ENCODE measurements at places on chromosomes 11 and 22.

DNA sequence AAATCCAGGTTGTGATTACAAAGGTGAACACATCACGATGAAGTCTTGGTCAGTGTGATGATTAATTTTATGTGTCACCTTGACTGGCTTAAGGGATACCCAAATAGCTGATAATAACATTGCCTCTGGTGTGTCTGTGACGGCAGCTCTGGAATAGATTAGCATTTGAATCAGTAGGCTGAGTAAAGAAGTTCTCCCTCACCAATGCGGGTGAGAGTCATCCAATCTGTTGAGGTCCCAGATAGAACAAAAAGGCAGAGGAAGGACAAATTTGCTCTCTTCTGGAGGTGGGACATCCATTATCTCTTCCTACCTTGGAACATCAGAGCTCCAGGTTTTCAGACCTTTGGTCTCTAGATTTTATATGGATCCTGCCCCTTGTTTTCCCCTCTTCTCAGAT lies 856.2 kb upstream of the CCDC90B start:
- DNase-seq: no peak

DNA sequence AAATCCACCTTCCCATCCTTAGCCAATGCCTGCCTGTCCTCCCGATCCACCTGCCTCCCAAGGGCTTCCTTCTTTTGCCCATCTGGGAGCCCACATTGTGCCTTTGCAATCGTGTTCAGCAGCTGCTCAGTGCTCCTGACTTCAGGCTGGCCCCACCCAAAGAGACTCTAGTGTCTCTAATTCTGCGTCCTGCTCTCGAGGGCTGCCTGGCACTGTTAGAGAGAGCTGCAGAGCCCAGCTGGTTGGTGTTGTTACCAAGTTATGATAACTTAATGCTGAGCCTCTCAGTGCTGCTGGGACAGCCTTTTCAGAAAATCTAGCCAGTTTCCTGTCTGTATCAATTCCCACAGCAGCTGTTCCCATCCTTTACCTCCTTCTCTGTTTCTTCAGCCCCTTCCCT lies 69.1 kb downstream of the MICAL2 start:
- DNase-seq: no peak

DNA sequence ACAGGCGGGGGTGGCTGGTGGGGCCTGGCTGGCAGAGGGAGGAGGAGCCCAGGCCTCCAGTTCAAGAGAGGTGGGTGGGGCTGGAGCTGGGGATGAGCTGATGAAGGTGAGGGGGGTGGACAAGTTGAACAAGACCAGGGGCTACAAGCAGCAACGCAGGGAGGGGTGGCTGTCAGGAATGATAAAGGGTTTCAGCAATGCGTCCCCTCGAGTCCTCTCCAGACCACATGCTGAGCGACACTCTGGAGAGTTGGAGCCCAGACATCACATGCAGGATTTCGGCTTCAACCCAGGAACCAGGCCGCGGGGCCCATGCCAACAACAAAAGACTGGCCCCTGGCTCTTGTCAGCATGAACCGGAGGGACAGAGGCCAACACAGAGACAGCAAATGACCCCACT lies 480.3 kb downstream of the BRD1 start:
- DNase-seq: no peak

DNA sequence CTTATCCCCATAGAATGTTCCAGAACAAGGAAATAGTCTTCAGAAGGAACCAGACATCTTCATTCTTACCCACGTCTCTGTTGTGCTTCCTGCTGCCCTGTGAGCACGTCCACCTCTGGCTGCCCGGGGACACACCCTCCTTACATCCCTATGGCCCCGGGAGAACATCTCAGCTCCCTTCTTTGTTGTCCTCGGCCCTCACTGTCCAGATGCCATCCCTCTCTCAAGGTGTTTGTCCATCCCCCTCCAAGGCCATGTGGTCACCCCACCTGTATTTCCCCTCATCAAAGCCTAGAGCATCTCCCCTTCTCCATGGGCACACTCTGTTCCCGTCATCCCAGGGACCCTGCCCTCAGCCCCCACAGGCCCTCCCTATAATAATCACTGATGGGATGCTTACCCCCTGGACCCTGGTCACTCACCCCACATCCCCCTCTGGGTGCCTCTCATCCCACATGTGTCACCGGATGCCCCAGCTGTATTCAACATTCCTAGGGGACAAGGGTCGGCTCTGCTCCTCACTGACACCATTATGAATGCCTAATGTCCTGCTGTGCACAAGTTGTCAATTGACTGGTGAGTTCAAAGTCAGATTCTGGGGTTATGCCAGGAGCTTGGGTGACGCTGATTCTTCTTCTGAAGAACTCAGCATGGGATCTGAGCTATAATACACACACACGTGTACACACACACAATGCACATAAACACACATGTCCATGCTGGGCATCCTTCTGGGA lies 28.8 kb downstream of the IGLL5 start:
- no peak for DNase-seq

DNA sequence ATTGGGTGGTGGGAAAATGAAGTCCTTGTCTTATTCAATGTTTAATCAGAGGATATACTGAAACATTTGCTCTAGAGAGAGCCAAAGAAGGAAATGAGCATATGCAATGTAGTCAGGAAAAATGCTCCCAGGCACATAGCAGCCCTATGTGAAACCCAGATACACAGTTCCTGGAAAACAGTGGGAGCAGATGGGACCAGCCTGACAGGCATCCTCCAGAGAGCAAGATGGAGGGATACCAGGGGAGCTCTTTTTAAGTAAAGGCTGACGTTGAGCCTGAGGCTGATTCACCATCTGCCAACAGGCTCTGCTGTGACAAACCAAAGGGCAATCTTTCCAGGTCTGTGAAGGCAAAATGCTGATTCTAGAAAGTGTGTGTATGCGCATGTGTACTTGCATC lies 559.4 kb upstream of the KIRREL3 start:
- DNase-seq: no peak

DNA sequence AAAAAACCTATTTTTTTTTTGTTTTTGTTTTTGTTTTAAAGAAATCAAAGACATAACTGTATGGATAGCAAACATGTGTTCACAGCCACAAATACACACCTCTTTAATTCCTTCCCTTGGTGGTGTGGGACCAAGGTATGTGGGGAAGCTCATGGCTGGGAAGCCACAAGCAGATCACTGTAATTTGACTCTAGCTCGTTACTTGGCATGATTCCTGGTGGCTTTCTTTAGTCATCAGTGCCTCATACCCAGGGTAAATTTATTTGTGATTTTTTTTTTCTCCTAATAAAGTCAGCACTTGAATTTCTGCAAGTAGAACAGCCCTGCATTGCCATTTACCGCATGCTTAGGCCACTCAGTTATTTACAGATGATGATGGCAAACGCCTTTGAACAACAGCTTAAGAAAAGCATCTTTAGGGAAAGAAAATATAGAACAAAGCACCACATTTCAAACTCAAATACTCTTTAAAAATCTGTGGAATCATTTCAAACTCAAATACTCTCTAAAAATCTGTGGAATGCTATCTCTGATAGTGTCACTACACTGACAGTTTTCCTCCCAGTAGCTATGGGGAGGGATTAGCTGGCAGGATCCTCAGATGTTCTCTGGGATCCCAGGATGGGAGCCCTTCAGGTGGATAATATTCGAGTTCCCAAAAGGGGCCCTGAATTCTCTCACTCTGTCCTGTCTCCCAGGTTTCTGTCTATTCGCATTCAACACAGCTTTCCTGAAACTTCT lies 687.2 kb downstream of the OPCML start:
- DNase-seq: no peak

DNA sequence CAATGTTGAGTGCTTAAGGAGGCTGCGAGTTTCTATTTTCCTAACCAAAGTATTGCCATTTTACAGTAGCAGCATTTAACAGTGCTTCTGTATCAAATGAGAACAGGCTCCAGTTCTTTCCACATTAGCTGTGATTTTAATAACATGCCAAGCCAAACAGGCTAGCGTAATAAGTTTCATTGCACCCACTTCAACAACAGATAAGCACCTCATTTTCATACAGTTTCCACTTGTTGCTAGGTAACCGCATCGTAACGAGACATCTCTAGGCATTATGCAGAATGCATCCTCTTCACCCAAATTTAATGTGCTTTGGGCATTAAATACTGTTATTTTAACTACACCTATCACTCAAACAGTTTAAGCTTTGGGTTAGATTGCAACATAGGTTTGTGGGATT lies 79.0 kb downstream of the CADM1 start:
- no peak for DNase-seq

- DNase-seq: no peak
These were observed 1.4 kb downstream of the UCP2 start for GRCh38 chr11:73981051-73981805.

- no peak for DNase-seq
These were observed 36.0 kb upstream of the LDLRAD3 start for GRCh38 chr11:35907648-35908431.

GRCh38 chr11:11382858-11383532 lies 29.9 kb upstream of the CSNK2A3 start:
- DNase-seq: no peak

GRCh38 chr11:794766-795633 lies 3.1 kb downstream of the SLC25A22 start:
- DNase-seq: no peak

DNA sequence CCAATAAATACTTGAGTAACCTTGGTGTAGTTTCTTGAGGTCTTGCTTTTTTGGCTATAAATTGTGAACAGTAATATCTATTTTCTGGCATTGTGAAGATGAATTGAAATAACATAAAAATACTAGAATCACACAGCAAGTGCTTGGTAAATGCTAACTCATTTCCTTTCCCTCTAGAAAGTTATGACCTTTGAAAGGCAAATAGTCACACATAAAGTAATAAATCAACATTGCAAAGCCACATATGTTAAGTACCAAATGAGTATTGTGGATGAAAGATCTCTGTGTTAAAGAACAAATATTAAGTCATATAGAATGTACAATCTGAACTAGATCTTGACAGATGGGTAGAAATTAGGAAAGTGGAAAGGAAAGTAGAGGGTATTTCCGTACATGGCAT lies 559.6 kb upstream of the CCDC90B start:
- no peak for DNase-seq

All from CD4-positive, alpha-beta T cell treated with Interleukin-2 at 100 ng/mL for 4 hours (primary cell).